ENCODE measurements at places on chromosomes 6 and 20. TPM values are rescaled to one million over a fixed set of nuclear protein-coding genes. Genes with fewer than 3 reads are reported as not detected.

DNA sequence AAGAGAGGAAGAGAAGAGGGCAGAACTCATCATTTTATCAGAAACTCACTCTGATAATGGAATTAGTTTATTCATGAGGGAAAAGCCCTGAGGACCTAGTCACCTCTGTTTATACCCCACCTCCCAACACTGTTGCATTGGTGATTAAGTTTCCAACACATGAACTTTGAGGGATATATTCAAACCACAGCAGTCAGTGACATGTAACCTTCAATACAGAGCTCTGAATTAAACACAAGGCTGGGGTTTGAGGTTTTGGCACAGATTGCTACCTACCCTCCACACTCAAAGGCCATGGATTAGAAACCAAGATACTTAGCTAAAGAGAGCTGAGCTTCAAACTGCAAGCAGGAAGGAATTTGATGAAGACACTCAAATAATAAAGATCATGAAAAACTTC, 48.5 kb upstream of the MOCS1 start:
- no peaks in the 10 kb centered on the region for H3K27me3 ChIP-seq
- H3K27ac ChIP-seq: no peak overlapping the region
- H3K4me1 ChIP-seq: peaks cover 3% of the 10 kb centered on the region

- H3K4me3 ChIP-seq: no peak overlapping the region
- no peaks in the 10 kb centered on the region for H3K27me3 ChIP-seq
- H3K4me1 ChIP-seq: no peaks in the 10 kb centered on the region
Observed at GRCh38 chr6:78598966-78599365, 268.4 kb upstream of the IRAK1BP1 start.

GATA5 gene
- not detected for total RNA-seq

GRCh38 chr6:108750801-108751200, 97.4 kb upstream of the ARMC2 start:
- DNase-seq: no peak
- H3K27ac ChIP-seq: no peak overlapping the region
- no peak overlapping the region for H3K4me3 ChIP-seq
- H3K36me3 ChIP-seq: no peaks in the 10 kb centered on the region

GRCh38 chr20:22001886-22002285, 296.4 kb downstream of the PAX1 start:
- no peaks in the 10 kb centered on the region for H3K4me1 ChIP-seq
- DNase-seq: no peak
- H3K27me3 ChIP-seq: no peaks in the 10 kb centered on the region
- H3K4me3 ChIP-seq: no peak overlapping the region
- no peak overlapping the region for H3K27ac ChIP-seq

DNA sequence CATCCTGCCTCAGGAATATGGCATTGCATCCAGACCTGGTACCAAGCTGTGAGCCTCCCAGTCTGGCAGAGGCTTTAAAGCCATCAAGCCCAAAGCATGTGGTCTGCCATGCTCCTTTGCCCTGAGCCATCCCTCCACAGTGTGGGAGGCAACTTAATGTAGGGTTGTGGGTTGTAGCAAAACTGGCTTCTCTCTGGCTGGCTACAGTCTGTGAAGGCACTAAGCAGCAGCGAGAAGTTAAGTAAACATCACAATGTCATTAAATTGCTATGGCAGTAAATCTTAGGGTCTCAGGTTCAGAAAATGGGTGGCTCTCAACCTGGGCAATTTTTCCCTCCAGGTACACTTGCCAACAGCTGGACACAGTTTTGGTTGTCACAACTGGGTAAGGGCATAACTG, 472.9 kb downstream of the PREX1 start:
- H3K27ac ChIP-seq: no peak overlapping the region
- DNase-seq: no peak
- H3K4me1 ChIP-seq: no peaks in the 10 kb centered on the region
- H3K27me3 ChIP-seq: no peaks in the 10 kb centered on the region
- H3K4me3 ChIP-seq: no peak overlapping the region

GRCh38 chr20:38157635-38158495, 7.2 kb downstream of the TGM2 start:
- DNase-seq: no peak
- H3K4me1 ChIP-seq: peaks cover 15% of the 10 kb centered on the region
- peak overlapping the region; percentile 84 for H3K27ac ChIP-seq

DNA sequence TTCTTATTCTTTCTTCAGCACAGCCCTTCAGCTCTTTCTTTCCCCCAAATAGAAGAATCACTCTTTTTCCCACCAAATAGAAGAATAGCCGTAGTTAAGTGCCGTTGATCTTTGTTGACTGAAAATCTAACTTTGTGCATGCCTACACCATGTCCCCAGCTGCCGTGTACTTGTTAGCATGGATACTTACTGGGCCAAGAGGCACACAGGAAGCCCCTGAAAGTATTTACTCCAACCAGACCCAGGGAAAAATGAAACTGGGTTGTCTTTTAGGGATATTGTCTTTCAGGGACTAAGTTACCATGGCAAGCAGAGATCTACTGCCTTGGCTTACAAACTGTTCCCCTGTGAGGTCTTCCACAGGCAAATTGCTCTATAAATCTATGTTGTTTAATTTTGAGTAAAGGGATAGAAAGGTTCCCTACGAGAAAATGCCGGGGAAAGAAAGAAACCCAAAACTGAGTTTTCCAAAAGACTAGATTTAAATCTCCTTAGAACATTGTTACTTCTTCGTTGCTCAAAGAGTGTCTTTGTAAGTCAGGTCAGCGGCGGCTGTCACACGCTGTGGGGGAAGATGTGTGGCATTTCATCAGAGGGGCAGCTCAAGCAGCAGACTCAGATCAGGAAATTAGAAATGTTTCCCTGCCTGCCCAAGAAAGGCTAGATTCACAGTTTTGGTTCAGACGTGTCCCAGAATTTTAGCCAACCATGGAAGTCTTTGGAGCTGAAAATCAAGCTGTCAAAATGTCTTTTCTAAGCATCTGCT, 188.2 kb upstream of the PRND start:
- no peaks in the 10 kb centered on the region for H3K4me1 ChIP-seq
- H3K27me3 ChIP-seq: no peaks in the 10 kb centered on the region
- H3K27ac ChIP-seq: no peak overlapping the region
- DNase-seq: no peak
- no peaks in the 10 kb centered on the region for H3K36me3 ChIP-seq
- H3K4me3 ChIP-seq: no peak overlapping the region

- no peaks in the 10 kb centered on the region for H3K36me3 ChIP-seq
- no peak for DNase-seq
- no peak overlapping the region for H3K4me3 ChIP-seq
- H3K27ac ChIP-seq: no peak overlapping the region
- peaks cover 11% of the 10 kb centered on the region for H3K4me1 ChIP-seq
Observed at GRCh38 chr20:59144831-59145196, 18.8 kb upstream of the ZNF831 start.

DNA sequence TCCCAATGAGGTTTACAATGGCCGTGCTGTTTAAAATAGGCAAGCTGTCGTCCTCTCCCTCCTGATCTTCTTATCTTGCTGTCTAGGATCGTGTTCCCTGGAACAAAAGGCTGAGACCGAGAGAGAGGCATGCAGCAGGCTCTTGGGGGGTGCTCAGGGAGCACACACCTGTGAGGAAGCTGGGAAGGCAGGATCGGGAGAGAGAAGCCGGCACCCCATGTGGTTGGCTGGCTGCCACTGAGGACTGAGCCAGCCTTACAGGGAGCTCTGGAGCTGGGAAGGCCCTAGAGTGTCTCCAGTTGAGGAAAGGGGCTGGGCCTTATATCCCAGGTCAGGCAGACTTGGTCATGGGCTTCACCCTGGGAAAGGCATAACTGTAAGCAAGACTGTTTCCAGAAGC, 184.2 kb downstream of the LY86 start:
- H3K27me3 ChIP-seq: no peaks in the 10 kb centered on the region
- H3K4me1 ChIP-seq: peaks cover 4% of the 10 kb centered on the region
- no peak overlapping the region for H3K4me3 ChIP-seq
- H3K36me3 ChIP-seq: no peaks in the 10 kb centered on the region
- DNase-seq: no peak

DNA sequence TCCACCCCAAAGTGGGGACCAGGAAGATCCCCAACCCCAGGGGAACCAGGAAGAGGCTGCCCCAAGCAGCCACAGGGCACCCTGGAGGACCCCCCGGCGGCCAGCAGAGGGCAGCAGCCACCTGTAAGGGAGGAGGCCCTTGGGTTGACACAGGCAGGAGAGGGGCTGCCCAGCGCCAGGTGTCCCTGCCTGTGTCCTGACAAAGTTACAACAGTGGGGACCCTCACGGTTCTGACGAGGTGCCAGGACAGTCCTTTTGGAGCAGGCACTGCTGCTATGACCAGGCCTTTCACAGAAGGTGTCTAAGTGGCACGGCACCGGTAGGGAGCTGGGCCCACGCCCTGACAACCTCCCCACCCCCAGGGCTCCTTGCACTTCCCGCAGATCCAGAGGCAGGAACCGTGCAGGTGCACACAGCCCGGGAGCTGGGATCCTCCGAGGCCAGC, 176.7 kb downstream of the BMP7 start:
- no peaks in the 10 kb centered on the region for H3K4me1 ChIP-seq
- H3K27ac ChIP-seq: no peak overlapping the region
- H3K4me3 ChIP-seq: no peak overlapping the region
- no peak for DNase-seq
- H3K36me3 ChIP-seq: no peaks in the 10 kb centered on the region
- no peaks in the 10 kb centered on the region for H3K27me3 ChIP-seq

Data from gastrocnemius medialis (tissue), 4 donors.